ENCODE measurements at places on chromosomes 7 and 10.

- no peak for DNase-seq
Observed at GRCh38 chr10:60295028-60295937, 94.4 kb downstream of the ANK3 start.

DNA sequence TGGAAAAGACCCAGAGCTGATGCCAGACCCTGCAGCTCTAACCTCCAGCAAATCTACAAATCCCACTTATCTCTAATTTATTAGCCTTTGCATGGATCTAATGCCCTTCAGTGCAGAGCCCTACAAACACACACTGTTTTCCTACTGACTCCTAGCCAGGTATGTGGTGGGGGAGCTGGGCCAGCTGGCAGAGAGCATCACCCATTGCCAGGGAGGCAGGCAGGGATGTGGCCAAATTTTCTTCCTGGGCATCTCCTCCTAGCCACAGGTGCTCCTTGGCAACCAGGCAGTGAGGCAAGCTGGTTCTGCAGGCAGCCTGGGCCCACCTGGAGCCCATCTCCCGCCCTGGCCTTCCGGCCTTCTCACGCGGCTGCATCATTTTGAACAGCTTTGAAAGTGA lies 55.9 kb upstream of the EMX2 start:
- DNase-seq: no peak

DNA sequence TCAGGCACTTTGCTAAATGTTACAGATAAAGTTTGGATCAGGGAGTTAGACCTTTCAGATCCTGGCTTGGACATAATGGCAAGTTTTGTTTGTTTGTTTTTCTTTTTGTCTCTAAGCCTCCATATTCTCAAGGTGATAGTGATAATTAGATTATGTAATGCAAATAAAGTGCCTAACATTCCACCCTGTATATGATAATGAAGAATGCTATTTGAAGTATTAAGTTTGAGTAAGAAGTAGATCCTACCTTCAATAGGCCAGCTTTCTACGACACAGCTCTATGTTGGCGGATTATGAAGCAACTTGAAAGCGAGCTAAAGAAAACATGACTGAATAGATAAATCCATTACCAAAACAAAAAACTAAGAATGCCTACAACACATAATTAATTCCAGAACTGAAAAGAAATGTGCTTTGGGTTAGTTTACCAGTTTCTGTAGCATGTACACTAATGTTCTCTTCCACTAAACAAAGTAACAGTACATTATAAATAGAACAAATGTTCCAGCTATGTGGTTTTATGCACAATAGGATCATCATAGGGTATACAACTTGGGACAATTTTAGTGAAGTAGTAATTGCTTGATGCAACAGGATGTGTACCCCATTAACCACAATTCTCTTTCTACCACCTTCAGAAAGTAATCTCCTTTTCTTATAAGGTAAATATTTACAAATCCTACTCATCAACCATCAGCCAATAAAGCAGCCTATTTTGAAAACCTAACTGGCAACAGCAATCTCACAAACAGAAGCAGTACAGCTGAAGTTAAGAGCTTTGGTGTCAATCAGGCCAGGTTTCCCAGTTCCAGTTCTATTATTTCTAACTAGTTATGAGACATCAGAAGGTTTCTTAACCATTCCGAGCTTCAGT lies 1.5 kb downstream of the SEM1 start:
- DNase-seq: no peak

- no peak for DNase-seq
Observed at GRCh38 chr7:54878339-54878738, 119.3 kb upstream of the SEC61G start.

- DNase-seq: peak; percentile 69
Observed at GRCh38 chr10:84493951-84494848, 165.8 kb downstream of the CCSER2 start.

- DNase-seq: no peak
Observed at GRCh38 chr7:1894906-1895663, 225.0 kb downstream of the ELFN1 start.

- no peak for DNase-seq
Observed at GRCh38 chr10:107085665-107086525, 78.6 kb downstream of the SORCS1 start.

All from HS-5 (cell line).